ENCODE measurements at places on chromosomes 1 and 21.
A peak's percentile ranks its signal among the peaks of the same experiment; 100 is the strongest.

DNA sequence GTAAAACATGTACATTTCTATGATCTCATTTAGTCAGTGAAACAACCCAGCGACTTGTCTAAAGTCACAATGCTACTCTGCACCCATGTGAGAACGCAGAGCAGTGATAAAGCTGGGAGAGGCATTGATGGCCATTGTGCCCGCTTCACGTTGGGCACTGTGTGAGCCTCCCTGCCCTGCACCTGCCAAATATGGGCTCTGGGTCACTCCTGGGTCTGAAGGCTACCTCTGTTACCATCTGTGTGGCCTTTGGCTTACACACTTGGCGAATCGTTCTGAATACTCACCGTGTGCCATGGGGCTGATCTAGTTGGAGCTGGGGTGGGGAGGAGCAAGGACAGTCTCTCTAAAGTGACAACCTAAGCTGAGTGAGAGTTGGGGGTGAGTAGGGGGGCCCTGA, 29.9 kb downstream of the PCSK9 start:
- no peak for DNase-seq

- no peak for DNase-seq
Measured at GRCh38 chr21:41941941-41942340, 11.9 kb downstream of the C2CD2 start.

- no peak for DNase-seq
Measured at GRCh38 chr1:11283151-11283550, 10.2 kb downstream of the UBIAD1 start.

DNA sequence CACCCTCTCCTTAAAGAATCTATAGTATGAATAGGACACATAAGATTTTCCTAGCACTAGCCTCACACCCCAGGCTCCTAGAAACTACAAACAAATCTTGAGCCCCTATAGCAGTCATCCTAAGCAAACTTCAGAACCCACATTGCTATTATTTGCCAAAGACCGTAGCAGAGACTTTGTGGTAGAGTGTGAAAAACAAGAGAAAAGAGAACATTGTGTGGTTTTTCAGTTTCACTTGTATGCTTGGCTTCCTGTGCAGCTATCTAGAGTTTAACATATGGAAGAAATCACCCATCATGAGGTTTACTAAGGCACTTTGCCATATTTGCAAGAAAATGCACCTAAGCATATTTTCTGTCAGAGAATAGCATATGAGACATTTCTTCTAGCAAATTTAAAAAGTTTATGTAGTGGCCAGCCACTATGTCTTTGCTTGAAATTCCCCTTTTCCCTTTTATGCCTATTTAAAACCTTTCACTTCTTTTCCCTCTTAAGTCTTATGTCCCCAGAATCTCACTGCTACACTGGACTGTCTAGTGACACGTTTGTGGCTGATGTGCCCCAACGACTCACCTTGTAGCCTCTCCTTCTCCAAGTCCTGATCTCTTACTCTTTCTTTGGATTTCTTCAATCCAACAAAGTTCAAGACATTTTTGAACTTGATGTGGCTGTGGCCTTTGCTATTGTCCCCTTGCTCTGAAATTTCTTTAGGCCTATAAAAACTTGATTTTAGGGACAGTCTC, 25.6 kb downstream of the CCDC190 start:
- no peak for DNase-seq

- no peak for DNase-seq
Measured at GRCh38 chr1:243496187-243496646, 240.4 kb downstream of the SDCCAG8 start.

- DNase-seq: no peak
Measured at GRCh38 chr1:101242324-101243050, 5.7 kb downstream of the S1PR1 start.

- DNase-seq: no peak
Measured at GRCh38 chr21:46151261-46151988, 4.0 kb downstream of the FTCD start.

DNA sequence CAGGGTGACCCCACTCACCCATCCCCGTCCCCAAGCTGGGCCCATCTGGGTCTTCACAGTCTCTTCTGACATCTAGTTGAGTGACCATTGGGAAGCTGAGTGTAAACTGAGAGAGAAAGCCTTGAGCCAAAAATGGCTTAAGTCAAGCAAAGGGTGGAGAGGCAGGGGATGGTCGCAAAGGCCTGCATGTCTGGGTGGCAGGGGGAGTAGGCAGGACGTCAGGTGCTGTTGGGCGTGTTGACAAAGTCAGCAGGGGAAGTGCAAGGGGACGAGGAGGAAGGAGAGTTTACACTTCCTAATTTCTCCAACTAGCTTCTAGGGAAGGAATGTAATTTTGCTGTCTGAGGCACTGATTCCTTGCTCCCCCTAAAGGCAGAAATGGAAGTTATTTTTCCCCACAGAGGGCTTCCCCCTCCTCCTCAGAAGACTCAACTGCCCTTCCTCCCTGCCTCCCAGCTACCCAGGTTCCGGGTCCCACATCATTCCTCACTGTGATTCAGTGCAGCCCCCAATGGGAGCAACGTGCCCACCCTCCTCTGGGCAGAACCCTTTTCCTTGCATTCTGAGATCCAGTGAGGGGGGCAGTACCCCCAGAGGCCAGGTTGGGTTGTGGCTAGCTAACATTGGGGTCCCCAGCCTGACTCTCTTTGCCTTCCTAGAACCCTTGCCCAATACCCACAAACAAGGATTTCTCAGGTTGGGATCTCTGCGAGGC, 1.2 kb upstream of the ADORA1 start:
- DNase-seq: peak; percentile 72

GRCh38 chr1:42266253-42267135, 68.5 kb downstream of the FOXJ3 start:
- no peak for DNase-seq

- DNase-seq: no peak
Measured at GRCh38 chr1:61318319-61319125, 236.2 kb downstream of the NFIA start.

GRCh38 chr21:16046656-16047330, 317.0 kb downstream of the USP25 start:
- DNase-seq: no peak

GRCh38 chr1:110070282-110070669, 196 bp downstream of the ALX3 start:
- no peak for DNase-seq

- DNase-seq: no peak
Measured at GRCh38 chr1:226397955-226398636, 9.8 kb downstream of the PARP1 start.

- peak; percentile 15 for DNase-seq
Measured at GRCh38 chr1:9399510-9400424, 107.1 kb downstream of the SPSB1 start.

- no peak for DNase-seq
Measured at GRCh38 chr1:179817789-179818188, 59.8 kb downstream of the TOR1AIP2 start.

DNA sequence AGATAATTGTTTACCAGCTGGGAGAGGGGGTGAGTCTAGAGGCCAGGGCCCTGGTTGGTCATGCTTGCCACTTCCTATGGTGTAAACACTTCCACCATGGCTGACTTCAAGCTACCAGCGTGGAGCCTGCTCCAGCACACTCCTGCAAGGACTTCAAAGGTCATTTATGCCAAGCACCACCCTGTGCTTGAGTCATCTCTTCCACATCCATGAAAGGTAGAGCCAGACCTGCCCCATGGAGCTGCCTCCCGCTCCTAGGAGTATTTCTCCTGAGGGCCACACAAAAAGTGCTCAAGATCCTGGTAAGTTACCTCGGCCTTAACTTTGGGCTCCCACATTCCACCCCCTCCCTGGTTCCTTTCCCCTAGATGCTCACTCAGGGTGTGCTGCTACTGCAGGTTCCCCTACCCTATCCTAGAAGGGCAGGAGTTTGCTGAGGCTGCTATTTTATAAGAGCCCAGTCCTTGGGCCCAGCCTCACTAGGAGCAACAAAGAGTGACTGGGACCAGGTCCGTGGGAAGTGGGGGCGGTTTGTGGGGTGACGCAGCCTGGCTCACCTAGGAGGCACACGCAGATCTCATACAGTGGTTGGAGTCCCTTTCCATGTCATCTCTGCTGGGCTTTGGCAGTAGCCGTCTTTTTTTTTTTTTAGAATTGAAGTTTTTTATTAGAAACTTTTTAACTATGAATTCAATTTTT, 2.4 kb downstream of the RAB7B start:
- no peak for DNase-seq

DNA sequence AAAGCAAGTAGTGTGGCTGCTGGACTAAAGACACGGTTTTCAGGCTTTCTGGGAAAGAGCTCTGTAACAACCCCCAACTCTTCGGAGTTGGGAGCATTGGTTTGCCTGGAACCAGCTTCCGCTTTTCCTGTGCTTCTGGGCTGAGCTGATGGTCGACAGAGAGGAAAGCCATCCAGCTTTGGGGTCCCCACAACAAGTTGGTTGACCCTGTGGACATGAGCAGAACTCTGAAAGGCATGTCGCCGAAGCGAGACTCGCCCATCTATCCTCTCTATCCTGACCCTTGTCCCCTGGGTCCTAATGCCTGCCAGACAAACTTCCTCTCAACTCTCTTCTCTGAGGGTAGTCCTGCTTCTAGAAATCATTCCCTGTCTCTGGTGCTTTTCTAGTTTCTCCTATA, 31.9 kb upstream of the FCGR2A start:
- DNase-seq: peak; percentile 49

GRCh38 chr1:216379441-216379840, 43.8 kb downstream of the USH2A start:
- no peak for DNase-seq

DNA sequence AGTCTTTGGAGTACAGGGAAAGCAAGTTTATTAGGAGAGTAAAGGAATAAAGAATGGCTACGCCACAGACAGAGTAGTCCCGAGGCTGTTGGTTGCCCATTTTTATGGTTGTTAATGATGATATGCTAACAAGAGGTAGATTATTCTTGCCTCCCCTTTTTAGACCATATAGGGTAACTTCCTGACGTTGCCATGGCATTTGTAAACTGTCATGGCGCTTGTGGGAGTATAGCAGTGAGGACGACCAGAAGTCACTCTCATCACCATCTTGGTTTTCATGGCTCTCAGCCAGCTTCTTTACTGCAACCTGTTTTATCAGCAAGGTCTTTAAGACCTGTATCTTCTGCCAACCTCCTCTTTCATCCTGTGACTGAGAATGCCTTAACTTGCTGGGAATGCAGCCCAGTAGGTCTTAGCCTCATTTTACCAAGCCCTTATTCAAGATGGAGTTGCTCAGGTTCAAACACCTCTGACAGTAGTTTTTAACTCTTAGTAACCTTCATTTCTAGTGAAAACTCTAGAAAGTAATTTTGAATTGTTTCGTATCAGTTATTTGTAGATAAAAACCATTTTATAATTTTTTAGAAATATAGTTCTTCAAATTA, 26.2 kb downstream of the TCP10L start:
- no peak for DNase-seq

DNA sequence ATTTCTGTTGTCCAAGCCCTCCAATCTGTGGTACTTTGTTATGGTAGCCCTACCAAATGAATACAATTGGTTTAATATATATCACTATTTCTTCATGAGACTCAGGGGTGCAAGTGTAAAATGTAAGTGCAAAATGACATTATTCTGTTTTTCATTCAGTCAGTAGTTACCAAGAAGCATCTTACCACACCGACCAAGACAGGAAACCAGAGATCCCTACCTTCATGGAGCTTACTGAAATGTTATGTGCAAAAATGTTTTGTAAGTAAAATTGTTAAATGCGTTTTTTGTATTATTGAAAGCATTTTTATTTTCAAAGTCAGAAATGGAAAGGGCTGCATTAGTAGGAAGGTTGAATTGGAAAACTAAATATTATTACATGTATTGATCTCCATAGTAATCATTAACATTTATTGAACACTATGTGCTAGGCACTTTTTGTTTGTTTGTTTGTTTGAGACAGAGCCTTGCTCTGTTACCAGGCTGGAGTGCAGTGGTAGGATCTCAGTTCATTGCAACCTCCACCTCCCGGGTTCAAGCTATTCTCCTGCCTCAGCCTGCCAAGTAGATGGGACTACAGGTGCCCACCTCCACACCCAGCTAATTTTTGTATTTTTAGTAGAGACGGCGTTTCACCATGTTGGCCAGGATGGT, 166.8 kb downstream of the PTPRC start:
- DNase-seq: no peak

GRCh38 chr1:111878649-111879048, 110.8 kb downstream of the KCND3 start:
- no peak for DNase-seq

DNA sequence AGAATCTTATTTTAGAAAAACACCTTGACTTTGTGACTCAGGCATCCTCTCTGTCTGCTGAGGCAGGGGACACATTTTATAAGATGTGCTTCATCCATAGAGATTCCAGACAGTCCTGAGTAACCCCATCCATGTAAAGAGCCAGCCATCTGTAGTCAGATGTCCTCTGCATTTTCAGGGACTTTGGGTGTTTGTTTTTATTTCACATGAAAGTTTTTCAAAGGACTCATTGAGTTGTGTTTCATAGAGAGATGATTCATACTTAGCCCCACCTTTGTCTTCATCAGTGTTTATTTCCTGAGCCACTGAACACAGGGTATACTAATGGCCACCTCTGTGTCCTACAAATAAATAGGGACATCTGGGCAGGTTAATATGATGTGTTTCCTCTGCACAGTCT, 280.4 kb downstream of the CACNA1E start:
- no peak for DNase-seq

DNA sequence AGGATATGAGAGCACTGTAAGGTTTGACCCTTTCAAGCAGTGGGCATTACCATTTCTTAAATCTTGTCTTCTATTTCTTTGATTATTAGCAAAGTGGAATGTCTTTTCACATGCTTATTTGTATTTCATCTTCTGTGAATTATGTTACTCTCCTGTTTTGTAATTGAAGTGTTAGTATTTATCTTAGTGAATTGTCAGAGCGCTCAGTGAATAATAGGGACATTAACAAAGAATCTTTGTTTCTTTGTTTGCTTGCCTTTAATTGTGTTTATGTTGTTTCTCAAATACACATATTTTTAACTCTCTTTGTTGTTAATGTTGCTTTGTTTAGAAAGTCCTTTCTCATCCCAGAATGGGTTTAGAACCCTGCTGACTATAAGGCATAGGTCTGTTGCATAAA, 259.3 kb downstream of the RRAGC start:
- no peak for DNase-seq

DNA sequence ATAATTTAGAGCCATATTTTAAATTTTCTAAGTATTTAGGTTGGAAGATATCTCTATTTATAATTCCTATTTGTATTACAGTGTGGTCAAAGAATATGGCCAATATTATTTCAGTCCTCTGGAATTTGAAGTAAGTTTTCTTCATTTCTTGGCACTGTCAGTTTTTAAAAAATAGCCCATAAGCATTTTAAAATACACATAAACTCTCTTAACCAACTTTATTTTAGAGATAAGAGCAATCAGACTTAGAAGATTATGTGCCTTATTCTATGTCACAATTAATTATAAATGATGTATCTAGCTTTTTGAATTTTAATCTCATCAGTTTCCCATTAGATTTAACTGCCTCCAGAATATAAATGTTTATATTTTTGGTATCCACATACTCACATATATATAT, 130.8 kb downstream of the USP25 start:
- no peak for DNase-seq

GRCh38 chr1:205545991-205546390, 41.5 kb downstream of the CDK18 start:
- no peak for DNase-seq

DNA sequence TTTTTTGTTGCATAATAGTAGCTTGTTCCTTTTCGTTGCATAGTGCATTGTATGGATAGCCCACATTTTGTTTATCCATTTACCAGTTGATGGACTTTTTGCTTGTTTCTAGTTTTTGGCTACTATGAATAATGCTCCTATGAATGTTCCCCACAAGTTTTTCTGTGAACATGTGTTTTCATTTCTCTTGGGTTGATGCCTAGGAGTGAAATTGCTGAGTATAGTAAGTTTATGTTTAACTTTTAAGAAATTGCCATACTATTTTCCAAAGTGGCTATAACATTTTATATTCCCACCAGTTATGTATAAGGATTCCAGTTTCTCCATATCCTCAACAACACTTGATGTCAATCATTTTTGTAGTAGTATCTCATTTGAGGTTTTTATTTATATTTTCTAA, 84.8 kb upstream of the CACYBP start:
- no peak for DNase-seq
